Stimulated activated CD4-positive, alpha-beta T cell treated with anti-CD3 and anti-CD28 coated beads, Interleukin-2, amount 100 ng/mL, for 24 hours (primary cell): ENCODE measurements at places on chromosomes 5 and 9.

DNA sequence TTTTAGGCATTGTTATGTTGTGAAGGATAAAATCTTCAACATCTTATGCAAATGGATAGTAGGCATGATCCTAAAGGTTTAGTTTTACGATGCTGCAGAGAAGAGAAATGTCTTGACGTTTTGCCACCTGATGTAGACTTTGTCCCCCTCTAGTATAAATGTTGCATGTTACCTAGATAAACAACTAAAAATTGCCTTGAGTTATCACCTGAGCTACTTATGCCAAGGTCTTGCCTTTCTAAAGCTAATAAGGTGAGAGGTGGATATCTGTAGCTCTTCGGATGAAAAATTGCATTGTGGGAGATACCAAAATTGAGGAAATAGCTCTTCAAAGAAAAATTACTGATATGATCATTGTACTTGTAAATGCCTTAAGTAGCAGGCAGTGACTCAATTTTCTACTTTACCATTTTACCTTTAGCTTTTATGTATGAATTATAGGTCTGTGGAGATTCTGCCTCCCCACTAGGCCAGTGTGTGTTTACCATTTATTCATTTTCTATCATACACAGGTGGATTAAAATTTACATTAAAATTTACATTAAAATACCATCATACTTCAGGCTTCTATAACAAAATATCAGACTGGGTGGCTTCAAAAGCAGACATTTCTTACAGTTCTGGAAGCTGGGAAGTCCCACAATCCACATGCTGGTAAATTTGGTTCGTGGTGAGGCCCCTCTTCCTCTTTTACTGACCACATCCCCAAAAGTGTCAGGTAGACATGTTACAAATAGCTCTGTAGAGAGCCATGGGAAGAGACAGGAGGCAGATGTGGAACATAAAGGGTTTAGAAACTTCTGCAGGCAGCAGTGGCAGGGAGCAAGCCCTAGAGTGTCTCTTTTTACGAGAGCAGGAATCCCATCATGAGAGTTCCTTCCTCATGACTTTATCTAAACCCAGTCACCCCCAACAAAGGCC is 100.7 kb upstream of the ERBIN start:
- no peak for DNase-seq

- DNase-seq: no peak
Measured at GRCh38 chr5:117649821-117650220, 1075.2 kb upstream of the SEMA6A start.

DNA sequence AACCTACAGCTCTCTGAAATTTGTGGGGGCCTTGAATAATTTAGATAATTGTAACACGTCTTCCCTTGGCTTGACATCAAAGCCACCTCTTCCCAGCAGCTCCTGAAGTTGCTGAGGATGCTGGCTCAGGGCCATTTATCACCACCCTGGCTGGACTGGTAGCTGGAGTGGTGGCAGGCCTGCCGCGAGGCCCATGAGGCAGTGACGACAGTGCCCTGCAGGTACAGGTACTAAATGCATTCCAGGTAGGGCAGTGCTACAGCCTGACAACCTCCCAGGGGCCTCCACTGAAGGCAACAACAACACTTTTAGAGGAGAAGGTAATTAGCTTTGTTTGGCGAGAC is 270.2 kb upstream of the KLF4 start:
- DNase-seq: no peak

DNA sequence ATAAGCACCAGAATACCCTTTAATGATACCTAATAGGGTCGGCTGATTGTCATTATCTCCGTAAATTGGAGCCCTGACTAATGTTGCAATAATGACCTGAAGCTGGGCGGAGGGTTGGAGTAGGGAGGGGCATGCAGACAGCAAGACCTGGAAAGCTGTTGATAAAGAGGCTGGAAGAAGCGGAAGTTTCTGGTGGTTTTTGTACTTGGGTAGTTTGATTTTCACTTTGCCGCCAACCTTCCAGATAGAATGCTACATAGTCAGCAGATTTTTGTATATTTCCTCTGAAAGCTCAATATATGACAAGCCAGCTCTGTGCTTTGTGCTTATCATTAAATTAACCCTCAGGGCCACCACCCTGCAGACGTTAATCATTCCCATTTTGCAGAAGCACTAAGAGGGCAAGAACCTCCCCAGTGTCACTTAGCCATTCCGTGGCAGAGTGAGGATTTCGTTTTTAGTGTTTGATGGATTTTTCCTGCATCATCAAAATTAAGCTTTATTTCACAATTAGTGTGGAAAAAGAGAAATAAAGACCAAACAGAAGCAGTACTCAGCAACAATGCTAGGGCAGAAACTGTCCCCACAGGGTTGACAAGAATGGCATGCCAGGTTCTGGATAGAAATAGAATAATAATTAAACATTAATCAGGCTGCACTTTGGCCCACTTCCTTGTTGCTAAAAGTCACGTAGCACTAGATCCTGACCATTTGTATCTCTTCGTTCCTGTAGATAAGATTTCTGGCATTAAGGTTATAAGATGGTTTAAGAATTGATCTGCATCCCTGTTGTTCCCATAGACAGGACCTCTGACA is 34.7 kb downstream of the DIRAS2 start:
- DNase-seq: no peak

GRCh38 chr5:147930769-147931168 is 24.4 kb upstream of the C5orf46 start:
- DNase-seq: no peak

DNA sequence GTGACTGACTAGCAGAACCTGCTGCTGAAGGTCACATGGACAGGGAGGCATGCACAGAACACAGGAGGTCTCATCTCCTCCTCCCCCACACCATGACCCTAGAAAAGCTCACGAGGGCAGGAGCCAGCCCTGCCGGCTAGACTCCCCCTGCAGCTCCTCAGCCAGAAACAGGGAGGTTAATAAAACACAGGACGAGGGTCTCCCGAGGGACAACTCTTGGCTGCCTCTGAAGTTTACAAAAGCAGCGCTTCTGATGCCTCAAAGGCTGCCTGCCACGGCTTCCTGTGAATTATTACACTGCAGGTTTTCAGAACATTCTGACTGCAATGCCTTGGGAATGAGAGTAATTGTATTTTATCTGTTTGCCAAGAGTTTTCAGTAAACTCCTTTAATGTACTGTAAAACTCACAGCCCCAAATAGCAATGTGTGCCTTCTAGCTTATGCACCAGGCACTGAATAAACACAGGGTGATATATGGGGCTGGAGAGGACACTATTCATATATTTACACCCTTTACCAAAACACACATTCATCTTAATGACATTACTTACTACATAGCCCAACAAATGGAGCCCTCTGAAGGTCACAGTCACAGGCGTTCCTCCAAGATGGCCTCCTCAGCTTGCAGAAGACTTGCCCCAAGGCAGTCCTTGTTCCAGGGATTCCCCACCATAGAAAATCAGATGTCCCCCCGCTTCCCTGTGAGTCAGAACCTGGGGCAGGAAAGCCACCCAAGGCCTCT is 83.7 kb downstream of the C5orf15 start:
- no peak for DNase-seq

DNA sequence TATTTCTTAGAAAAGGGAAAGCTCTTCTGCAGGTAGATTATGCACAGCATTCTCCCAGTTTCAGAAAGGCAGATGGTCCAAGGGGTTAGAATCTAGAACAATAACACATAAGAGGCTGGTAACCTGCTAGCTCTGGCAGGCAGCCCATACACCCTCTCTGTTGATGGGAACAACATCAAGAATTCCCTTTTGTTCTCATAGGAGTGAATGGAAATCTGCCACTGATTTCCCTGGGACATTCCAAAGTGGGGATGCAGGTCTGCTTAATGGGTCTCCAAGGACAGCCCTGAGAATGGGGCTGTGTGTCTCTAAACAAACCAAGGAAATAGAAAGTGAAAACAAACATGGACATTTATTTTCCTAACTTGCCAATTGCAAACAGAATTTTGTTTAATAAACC is 456.8 kb downstream of the EBF1 start:
- DNase-seq: no peak

GRCh38 chr5:130912088-130912487 is 253.0 kb downstream of the HINT1 start:
- DNase-seq: no peak
